ENCODE measurements at places on chromosomes 13 and 19.

DNA sequence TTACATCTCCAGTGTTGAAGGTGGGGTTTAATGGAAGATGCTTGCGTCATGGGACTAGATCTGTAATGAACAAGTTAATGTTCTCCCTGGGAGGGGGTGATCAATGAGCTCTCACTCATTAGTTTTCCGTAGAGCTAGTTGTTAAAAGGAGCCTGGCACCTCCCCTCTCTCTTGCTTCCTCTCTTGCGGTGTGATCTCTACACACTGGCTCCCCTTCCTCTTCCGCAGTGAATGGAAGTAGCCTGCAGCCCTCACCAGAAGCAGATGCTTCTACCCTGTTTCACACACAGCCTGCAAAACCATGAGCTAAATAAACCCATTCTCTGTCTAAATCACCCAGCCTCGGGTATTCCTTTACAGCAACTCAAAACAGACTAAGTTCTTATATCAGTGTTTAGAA is 318.8 kb downstream of the SLITRK1 start:
- DNase-seq = no peak

DNA sequence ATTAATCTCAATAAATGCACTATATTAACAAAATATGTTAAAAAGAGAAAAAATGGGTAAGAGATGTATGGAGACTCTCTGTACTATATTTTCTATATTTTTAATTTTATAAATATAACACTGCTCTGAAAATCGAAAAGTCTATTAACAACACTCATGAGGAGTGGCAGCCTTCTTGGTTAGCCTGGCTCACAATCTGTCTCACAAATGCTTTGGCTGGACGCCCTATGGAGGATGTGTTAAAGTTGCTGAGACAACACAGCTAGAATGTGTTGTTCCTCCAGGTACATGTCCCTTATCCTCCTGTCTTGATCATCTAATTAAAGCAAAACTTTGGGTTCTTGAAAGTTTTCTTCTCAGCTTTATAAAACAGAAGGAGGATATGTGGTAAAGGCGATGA is 396.6 kb upstream of the PCDH20 start:
- DNase-seq = no peak

- no peak for DNase-seq
These were observed 1.2 kb upstream of the ZFP36 start for GRCh38 chr19:39405261-39405957.

GRCh38 chr13:79557666-79558065 is 76.7 kb downstream of the NDFIP2 start:
- DNase-seq = no peak

DNA sequence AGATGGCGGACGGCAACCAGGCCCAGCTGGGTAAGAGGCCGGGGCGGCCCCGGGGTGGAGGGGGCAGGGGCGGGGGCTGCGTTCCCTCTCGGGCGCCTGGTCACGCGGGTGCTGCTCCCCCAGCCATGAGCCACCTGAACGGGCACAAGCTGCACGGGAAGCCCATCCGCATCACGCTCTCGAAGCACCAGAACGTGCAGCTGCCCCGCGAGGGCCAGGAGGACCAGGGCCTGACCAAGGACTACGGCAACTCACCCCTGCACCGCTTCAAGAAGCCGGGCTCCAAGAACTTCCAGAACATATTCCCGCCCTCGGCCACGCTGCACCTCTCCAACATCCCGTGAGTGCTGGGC is 11.1 kb downstream of the PTBP1 start:
- no peak for DNase-seq

- DNase-seq = no peak
These were observed 292.4 kb upstream of the TSHZ3 start for GRCh38 chr19:31641591-31641990.

GRCh38 chr19:28349604-28350003 is 863.3 kb downstream of the UQCRFS1 start:
- DNase-seq = no peak

DNA sequence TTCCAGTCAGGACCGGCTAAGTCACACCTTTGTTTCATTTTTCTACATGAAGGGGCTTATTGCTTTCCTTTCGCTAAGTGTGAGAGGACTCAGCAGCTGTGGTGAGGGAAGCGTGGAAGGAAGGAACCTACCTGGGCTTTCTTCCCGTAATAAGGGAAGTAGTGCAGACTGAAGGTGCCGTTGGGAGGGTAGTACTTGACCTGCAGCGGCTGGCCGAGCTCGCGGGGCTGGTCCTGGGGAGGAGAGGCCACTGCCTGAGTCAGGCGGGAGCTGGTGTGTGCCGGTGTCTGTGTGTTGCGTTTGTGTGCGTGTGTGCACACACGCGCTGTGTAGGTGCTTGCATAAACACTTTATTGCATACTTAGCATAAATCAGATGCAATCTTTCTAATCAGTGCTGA is 7.7 kb downstream of the ATP4B start:
- no peak for DNase-seq

DNA sequence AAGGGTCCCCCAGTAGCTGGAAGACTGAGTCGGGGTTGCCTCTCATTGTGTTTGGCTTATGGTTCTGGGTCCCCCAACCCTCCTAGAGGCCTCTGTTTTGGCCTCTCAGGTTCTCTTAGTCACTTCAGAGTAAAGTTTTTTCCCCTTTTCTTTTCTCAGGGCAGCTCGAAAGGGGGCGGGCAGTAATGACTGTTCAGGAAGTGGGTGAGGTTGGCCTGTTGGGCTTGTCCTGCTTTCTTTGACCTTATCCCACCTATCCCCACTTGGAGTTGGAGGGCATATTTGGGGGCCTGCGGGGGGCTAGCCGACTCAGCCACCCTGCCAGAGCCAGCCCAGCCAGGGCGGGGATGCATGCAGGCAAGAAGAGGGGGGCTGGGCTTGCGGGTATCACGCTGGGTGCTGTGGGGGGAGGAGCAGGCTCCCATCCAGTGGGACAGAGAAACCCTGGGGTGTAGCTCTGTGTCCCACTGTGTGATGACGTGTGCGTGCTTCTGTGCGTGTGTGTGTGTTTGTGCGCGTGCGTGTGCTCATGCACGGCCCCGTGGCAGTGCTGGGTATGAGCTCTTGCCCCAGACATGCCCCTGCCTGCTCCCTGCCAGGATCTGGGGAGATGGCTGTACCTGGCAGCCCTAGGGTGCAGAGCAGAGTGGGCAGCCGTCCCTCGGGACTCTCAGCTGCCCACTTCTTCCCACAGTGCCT is 1.4 kb downstream of the CIC start:
- no peak for DNase-seq

- no peak for DNase-seq
These were observed 169.3 kb downstream of the COL4A1 start for GRCh38 chr13:110137680-110138009.

- no peak for DNase-seq
These were observed 123.4 kb upstream of the ARGLU1 start for GRCh38 chr13:106691341-106691740.

- DNase-seq = no peak
These were observed 74.3 kb upstream of the ATP12A start for GRCh38 chr13:24605923-24606372.

- DNase-seq = no peak
These were observed 8.8 kb upstream of the TNFSF9 start for GRCh38 chr19:6521718-6522646.

DNA sequence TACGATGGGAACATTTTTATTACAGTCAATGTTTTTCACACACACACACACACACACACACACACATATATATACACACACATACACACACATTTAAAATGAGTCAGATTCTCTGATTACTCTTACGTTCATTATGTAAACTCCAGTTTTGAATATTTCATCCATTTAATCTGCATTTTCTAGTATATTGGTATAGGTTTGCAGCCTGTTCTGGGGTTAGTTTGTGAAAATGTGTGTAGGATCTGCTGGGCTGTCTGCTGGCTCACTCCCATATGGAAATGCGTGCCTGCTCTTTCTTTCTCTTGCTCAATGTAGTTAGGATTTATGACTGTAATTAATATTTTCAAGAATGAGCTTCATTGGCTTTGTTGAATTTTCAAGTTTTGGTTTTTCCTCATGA is 7.1 kb downstream of the LILRB2 start:
- DNase-seq = no peak

DNA sequence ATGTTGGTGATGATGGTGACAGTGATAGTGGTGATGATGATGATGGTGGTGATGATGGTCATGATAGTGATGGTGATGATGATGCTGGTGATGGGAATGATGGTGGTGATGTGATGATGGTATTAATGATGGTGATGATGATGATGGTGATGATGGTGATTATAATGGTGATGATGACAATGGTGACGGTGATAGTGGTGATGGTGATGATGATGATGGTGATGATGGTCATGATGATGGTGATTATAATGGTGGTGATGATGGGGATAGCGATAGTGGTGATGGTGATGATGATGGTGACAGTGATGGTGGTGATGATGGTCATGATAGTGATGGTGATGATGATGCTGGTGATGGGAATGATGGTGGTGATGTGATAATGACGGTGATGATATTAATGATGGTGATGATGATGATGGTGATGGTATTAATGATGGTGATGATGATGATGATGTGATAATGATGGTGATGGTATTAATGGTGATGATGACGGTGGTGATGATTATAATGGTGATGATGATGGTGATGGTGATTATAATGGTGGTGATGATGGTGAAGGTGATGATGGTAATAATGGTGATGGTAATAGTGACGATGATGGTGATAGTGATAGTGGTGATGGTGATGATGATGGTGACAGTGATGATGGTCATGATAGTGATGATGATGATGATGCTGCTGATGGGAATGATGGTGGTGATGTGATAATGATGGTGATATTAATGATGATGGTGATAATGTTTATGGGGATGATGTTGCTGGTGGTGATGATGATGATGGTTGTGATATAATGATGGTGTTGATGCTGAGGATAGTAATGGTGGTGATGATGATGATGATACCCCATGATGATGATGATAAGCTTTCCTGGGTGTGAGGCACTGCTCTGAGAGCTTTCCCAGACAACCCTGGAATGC is 7.7 kb downstream of the C13orf46 start:
- DNase-seq = no peak

GRCh38 chr19:58196901-58197616 is 14.2 kb downstream of the ZNF274 start:
- DNase-seq = no peak

DNA sequence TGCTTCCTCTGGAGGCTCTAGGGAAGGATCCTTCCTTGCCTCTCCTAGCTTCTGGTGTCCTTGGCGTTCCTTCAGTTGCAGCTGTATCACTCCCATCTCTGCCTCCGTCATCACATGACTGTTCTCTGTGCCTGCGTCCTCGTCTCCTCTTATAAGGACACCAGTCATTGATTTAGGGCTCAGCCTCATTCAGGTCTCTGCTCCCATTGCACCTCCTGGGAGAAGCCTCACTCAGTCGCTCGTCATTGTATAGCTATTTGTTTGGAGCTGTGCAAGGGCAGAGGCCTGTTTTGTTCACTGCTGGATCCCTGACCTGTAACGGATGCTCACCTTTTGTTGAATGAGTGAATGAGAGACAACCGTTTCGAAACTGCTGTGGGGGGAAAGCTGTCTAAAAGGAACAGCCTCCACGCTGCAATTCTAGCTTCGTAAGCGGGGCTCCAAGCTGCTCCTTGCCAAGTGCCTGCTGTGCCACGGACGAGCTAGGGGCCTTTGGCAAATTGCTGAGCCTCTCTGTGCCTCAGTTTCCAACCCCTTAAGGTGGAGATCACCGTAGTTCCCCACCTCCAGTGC is 17.2 kb downstream of the BRSK1 start:
- DNase-seq = no peak

- DNase-seq = no peak
These were observed 3.0 kb downstream of the SLC15A1 start for GRCh38 chr13:98749501-98749900.

DNA sequence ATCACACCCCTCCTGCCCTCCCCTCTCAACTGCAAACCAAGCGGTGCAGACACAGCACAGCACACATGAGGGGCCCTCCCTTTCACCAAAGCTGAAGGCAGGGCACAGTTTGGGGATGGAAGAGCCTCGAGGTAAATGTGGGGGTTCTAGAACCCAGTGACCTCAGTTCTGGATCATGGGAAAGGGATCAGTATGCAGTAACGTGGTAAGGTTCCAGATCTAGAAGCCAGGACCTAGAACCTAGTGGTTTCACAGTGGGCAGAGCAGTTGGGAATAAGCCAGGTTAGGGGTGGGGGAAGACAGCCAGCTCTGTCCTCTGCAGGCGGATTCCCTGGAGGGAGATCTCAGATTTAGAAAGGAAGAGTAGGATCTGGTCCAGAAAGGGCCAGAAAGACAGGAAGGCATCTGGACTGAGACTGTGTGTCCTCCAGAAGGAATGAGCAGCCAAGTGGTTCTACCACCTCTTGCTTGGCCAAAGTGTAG is 3.1 kb downstream of the FTL start:
- DNase-seq = no peak

- no peak for DNase-seq
These were observed 1.4 kb downstream of the KCTD15 start for GRCh38 chr19:33797802-33798671.

DNA sequence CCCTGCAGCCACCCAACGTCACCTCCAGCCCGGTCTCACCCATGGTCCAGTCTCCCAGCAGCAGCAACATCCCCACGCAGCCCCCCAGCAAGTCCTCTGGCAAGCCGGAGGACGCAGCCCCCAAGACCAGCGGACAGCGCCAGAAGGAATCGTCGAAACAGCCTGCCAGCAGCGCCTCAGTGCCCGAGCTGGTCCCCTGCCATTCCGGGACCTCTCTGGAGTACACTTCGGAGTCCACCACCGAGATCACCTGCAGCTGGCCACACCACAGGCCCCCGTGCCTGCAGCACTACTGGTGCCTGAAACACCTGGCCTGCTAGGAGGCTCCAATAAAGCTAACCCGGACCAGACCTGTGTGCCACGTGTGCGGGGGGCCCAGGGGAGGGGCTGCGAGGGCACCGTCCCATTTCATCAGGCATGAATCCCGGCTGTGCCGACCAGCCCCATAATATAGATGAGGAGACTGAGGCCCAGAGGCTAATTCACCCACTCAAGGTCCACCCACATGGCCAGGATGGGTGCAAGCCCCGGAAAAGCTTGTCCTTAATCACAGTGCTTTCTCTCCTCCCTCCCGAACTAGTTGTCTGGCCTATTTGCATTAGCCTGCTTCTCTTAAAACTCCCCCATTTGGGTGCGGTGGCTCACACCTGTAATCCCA is 6.7 kb downstream of the REEP6 start:
- DNase-seq = no peak

GRCh38 chr13:111011899-111012298 is 97.0 kb upstream of the ANKRD10 start:
- no peak for DNase-seq

- no peak for DNase-seq
These were observed 27.6 kb downstream of the DHX34 start for GRCh38 chr19:47376589-47377144.

GRCh38 chr13:97124915-97125809 is 97.0 kb upstream of the MBNL2 start:
- DNase-seq = no peak

- DNase-seq = no peak
These were observed 671.0 kb downstream of the PCDH9 start for GRCh38 chr13:66559093-66559492.

- DNase-seq = no peak
These were observed 47.7 kb downstream of the LATS2 start for GRCh38 chr13:21013682-21014038.

GRCh38 chr13:48817166-48817802 is 158.4 kb upstream of the FNDC3A start:
- DNase-seq = no peak

Measured in left renal pelvis (tissue), 4 donors.